Stimulated activated CD4-positive, alpha-beta T cell treated with anti-CD3 and anti-CD28 coated beads, TNF-alpha, amount 100 ng/mL, for 1 hour (primary cell): ENCODE measurements at places on chromosomes 16 and 17.

- no peak for DNase-seq
Measured at GRCh38 chr17:9729735-9730420, 61.5 kb downstream of the DHRS7C start.

DNA sequence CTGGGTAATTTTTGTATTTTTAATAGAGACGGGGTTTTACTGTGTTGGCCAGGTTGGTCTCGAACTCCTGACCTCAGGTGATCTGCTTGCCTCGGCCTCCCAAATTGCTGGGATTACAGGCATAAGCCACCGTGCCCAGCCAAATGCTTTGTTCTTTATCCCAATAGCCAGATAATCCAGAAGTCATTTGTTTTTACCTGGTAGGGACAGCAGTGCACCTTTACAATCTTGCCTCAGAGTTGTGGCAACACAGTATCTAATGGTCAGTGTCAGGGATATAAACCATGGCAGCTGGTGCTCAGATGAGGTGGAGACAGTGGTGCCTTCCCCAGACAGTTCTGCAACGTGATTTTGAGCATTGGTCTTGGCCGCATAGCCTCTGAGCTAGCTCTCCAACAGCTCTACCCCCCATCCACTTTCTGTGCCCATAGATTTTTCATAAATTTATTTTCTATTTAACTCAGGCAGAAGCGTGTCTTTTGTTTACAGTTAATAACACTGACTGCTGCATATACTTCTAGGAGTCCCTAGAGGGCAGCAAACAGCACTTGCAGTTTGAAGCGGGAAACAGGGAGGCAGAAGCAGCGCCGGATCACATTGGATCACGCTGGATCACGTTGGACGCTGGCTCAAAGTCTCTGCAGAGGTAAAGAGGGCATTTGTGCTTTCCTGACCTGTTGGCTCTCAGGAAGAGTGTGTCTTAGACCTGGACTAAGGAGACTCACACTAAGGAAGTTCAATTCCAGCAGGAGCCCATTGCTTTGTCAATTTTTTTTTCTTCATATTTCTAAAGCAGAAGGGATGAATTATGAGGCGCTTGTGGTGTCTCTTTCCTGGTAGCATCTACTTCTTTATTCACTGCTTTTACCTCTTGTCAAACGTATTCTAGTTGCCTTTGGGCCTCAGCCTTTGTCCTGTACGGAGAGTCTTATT, 5.1 kb upstream of the GGT6 start:
- DNase-seq: no peak

GRCh38 chr16:85274501-85274900, 162.2 kb upstream of the CIBAR2 start:
- no peak for DNase-seq

GRCh38 chr16:87548046-87548445, 54.3 kb upstream of the JPH3 start:
- DNase-seq: no peak

GRCh38 chr16:27679899-27680298, 130.0 kb downstream of the KATNIP start:
- no peak for DNase-seq
